Fibroblast of skin of left quadriceps (primary cell): ENCODE measurements at places on chromosomes 16 and 17.

DNA sequence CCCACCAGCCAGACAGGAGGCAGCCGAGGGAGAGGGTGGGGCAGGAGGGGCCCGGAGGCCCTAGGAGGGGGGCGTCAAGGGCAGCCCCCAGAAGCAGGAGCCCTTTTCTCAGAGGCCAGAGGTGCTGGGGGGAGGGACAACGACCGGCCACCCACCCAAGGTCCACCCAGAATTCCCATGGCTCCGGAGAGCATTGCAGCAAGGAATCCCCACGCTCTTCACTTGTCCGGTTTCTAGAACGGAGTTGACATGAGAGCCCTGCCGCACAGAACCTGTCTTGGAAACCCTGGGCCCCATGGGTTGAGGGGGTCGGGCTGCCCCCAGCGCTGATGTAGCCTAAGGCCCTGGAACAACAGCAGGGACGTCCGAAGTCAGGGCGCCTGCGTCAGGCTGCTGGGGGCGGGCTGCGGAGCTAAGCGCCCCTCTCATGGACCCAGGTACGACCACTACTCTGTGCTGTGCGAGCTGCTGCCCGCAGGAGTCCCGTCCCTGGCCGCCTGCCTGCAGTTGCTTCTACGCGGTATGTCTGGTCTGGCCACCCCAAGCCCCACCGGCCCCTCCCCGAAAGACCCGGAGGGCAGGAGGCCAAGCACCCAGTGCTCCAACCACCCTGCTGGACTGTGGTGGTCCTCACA is 11.2 kb downstream of the CYBC1 start:
- DNase-seq, result no peak

GRCh38 chr17:32227910-32228309 is 37.7 kb upstream of the RHBDL3 start:
- no peak for DNase-seq

GRCh38 chr16:66223176-66223780 is 143.2 kb upstream of the CDH5 start:
- peak; percentile 71 for DNase-seq

DNA sequence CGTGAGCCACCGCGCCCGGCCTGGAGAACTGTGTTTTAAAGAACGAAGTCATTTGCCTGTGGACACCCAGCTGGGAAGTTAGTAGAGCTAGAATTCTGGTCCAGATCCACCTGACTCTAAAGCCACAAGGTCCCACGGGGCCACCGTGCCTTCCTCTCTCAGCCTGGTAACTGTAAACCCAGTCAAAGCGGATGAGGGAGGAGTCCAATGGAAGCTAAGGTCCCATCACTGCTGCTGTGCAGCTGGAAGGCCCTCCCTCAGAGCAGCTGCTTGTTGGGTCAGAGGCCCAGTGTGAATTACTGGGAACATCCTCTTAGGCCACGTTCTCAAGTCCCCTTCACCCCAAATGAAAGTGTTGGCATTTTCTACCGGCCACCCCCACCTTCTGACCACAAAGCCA is 48.8 kb upstream of the CACNG5 start:
- no peak for DNase-seq

- DNase-seq, result no peak
Observed at GRCh38 chr17:59331929-59332748, 684 bp downstream of the YPEL2 start.

GRCh38 chr17:19656851-19657581 is 8.5 kb downstream of the ALDH3A2 start:
- DNase-seq, result no peak

DNA sequence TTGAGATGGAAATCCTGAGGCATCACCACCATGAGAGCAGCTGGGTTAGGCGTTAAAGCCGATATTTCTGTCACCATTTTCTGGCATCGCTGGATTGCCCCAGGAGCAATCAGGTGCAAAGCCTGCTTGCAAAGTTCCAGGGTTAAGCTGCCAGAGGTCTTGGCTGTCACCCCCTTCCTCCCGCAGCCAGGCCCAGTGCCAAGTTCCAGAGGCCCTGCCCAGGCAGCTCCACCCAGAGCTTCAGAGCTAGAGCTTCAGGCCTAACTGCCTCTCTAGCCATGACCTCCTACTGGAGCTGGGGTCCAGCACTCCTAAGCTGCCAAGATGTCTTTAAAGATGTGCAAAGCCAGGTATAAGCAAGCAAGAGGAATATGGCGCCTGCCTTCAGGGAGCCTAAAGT is 8.8 kb upstream of the TMEM238L start:
- no peak for DNase-seq

GRCh38 chr16:71648162-71648561 is 22.2 kb downstream of the MARVELD3 start:
- no peak for DNase-seq

- DNase-seq, result no peak
Observed at GRCh38 chr17:21378553-21378952, 2.4 kb downstream of the KCNJ12 start.

- DNase-seq, result no peak
Observed at GRCh38 chr16:76932541-76933211, 258.3 kb upstream of the MON1B start.

DNA sequence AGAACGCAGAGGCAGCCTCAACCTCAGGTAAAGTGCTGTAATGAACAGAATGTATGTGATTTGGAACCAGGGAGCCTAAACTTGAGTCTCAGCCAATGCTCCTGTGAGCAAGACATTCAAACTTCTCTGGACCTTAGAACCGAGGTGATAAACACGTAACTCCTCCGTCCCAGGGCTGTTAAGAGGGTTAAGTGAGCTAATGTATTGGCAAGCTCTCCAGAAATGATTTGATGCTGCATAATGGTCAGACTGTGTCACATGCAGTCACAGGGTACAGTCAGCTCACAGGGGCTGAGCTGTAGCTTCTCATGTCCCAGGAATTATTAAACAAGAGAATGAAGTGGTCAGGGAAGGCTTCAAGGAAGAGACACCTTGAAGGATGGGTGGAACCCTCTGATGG is 10.0 kb upstream of the SLC4A1 start:
- no peak for DNase-seq

DNA sequence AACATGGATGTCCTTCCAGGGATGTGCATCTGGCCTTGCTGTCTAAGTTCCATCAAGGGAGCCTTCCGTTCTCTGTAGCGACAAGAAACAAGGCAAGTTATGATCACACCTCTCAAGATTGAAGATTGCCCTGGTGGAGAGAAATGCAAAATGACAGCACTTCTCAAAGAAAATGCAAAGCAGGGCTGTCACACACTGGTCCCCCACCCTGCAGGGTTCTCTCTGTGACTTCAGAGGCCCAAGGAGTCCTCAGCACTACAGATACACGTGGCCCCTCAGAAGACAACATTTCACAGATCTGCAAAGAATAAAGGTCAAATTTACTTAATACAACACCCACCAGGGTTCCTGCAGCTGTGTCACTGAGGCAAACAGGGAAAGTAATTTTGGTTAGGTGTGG is 60.7 kb upstream of the TEX2 start:
- DNase-seq, result no peak

DNA sequence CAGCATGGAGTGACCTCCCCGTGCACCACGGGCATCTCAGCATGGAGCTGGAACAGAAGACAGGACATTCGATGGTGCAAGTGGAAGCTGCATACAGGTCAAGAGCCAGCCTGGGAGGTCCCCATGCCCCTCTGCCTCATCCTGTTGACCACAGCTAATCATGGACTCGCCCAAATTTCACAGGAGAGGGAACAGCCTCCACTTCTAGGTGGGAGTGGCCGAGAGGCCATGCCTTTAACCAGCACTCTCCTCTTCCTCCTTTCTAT is 3.8 kb upstream of the SLC47A2 start:
- DNase-seq, result no peak

- DNase-seq, result no peak
Observed at GRCh38 chr16:24686678-24687077, 42.8 kb upstream of the TNRC6A start.

DNA sequence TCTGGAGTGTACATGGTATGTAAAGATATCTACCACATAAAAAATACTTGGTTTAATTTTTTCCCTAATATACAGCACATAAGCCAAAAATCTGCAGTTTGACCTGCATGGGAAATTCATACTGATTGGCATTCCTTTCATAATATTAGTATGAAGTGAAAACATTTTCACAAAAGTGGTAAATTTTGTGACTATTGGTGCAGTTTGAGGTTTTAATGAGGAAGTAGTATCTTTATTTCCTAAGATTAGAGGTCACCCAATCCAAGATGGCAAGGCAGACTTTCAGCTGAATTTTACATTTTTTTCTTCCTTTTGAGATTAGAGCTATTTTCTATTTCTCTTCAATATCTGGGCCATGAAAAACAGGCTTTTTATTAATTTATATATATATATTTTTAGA is 21.2 kb downstream of the METTL9 start:
- no peak for DNase-seq

- peak; percentile 98 for DNase-seq
Observed at GRCh38 chr17:1716912-1717695, 6.9 kb upstream of the TLCD2 start.

DNA sequence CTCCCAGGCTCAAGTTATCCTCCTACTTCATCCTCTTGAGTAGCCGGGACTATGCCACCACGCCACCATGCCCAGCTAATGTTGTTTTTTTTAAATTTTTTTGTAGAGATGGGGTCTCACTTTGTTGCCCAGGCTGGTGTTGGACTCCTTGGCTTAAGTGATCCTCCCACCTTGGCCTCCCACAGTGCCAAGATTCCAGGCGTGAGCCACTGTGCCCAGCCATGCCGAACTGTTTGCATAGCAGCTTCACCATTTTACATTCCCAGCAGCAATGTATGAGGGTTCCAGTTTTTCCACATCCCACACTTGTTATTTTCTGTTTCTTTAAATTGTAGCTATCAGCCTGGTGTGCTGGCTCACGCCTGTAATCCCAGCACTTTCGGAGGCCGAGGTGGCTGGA is 2.2 kb upstream of the CTRB1 start:
- DNase-seq, result no peak

DNA sequence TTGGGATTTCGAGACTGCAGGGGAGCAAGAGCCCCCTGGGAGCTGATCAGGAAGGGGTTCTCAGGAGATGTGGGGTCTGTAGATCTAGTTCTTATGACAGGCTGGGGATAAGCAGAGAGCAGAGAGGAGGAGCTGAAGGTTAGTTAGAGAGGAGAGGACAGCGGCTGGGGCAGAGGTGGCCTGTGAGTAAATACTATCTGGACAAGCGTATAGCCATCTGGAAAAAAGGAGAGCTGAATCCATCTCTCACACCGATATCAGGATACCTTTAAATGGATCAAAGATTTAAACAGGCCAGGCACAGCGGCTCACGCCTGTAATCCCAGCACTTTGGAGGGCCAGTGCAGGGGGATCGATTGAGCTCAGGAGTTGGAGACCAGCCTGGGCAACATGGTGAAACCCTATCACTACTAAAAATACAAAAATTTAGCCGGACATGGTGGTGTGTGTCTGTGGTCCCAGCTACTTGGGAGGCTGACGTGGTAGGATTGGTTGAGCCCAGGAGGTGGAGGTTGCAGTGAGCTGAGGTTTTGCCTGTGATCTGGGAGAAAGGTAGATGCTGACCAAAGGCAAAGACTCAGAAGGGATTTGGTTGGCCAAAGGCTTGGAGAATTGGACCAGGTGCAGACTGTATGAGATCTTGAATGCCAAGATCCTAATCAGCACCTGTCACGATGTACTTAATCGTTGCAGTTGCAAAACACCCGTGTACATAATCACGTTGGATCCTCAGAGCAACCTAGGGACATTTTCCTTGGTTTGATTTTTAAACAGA is 18.9 kb upstream of the SLC25A19 start:
- no peak for DNase-seq

DNA sequence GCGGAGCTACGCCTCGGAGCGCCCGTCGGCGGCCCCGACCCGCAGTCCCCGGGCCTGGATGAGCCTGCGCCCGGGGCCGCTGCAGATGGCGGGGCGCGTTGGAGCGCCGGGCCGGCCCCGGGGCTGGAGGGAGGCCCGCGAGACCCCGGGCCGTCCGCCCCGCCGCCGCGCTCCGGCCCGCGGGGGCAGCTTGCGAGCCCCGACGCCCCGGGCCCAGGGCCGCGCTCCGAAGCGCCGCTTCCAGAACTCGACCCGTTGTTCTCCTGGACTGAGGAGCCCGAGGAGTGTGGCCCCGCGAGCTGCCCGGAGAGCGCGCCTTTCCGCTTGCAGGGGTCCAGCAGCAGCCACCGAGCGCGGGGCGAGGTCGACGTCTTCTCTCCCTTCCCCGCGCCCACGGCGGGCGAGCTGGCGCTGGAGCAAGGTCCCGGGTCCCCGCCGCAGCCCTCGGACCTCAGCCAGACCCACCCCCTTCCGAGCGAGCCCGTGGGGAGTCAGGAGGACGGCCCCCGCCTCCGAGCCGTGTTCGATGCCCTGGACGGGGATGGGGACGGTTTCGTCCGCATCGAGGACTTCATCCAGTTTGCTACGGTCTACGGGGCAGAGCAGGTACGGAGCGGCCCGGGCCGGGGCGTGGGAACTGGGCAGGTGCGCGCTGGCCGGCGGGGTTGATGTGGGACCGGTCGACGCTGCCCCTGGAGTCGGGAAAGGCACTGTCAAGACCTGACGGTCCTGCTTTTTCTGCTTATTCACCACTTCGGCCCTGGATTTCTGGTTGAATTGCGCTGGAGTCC is 861 bp downstream of the RAB11FIP3 start:
- no peak for DNase-seq

GRCh38 chr17:56125830-56126819 is 27.1 kb upstream of the ANKFN1 start:
- peak; percentile 70 for DNase-seq

- no peak for DNase-seq
Observed at GRCh38 chr17:75603123-75603522, 15.5 kb downstream of the MYO15B start.

DNA sequence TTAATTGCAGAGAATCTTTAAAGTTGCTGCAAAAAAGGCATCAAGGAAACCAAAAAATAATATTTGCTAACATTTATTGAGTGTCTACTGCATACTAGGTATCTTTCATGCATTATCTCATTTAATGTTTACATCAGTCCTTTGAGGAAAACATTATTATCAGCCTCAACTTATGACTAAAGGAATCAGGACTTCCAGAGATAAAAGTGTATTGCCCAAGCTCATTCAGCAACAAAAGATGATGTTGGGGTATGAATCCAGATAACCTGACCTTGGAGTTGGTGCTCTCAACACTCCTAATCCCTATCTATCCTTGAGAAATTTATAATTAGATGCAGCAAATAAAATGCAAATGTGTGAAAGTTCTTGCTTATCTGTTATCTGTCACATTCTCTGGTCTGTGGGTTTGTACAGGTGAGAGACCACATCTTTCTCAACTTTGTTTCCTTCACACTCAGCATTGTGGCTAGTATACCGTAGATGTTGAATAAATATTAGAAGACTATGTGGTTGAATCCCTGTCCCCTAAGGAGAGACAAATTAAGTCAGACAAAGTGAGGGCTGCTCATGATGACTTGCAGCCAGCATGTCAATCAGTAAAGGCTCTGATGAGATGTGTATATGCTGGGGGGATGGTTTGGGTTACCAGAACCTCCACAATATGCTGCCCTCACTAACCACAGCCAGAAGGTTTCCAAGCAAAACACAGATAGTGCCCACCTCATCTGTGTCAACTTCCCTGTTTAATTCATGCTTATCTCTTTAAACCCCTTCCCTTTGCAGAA is 82.6 kb downstream of the NOG start:
- DNase-seq, result no peak

DNA sequence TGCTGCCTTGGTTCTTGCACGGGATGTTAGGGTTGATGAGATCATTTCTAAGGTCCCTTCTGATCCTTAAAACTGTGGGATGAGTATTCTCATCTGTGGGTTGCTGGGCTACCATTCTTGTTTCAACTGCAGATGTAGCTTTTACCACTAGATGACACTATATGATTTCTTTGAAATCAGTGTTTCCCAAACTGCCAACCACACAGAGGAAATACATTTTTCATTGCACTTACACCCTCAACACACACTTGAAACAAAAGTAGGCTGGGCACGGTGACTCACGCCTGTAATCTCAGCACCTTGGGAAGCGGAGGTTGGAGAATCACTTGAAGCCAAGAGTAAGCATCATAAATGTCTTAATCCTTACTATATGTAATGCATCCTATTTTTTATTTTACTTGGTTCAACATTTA is 15.3 kb downstream of the LCMT1 start:
- DNase-seq, result peak; percentile 53
